Spinal cord (tissue), 10 donors: ENCODE measurements at places on chromosomes 1 and 21. TPM values are rescaled to one million over a fixed set of nuclear protein-coding genes. Genes with fewer than 3 reads are reported as not detected.

- no peaks in the 10 kb centered on the region for H3K27me3 ChIP-seq
- H3K4me3 ChIP-seq: no peak overlapping the region
- no peaks in the 10 kb centered on the region for H3K36me3 ChIP-seq
- no peaks in the 10 kb centered on the region for H3K4me1 ChIP-seq
These were observed 17.8 kb downstream of the BACE2 start for GRCh38 chr21:41185802-41186201.

GRCh38 chr21:33041981-33042380 lies 16.2 kb downstream of the OLIG2 start:
- H3K27ac ChIP-seq: no peak overlapping the region
- peaks cover 4% of the 10 kb centered on the region for H3K4me1 ChIP-seq
- peaks cover 18% of the 10 kb centered on the region for H3K27me3 ChIP-seq
- DNase-seq: no peak

DNA sequence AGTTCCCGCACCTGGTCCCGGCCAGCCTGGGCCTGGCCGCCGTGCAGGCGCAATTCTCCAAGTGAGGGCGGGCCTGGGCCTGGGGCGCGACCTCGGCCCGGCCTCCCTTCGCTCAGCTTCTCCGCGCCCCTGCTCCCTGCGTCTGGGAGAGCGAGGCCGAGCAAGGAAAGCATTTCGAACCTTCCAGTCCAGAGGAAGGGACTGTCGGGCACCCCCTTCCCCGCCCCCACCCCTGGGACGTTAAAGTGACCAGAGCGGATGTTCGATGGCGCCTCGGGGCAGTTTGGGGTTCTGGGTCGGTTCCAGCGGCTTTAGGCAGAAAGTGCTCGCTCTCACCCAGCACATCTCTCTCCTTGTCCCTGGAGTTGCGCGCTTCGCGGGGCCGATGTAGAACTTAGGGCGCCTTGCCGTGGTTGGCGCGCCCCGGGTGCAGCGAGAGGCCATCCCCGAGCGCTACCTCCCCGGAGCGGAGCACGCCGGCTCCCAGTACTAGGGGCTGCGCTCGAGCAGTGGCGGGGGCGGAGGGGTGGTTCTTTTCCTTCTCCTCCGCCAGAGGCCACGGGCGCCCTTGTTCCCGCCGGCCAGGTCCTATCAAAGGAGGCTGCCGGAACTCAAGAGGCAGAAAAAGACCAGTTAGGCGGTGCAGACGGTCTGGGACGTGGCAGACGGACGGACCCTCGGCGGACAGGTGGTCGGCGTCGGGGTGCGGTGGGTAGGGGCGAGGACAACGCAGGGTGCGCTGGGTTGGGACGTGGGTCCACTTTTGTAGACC lies 1.2 kb downstream of the OLIG1 start:
- peak overlapping the region; percentile 55 for H3K4me3 ChIP-seq
- peaks cover 34% of the 10 kb centered on the region for H3K4me1 ChIP-seq
- peak; percentile 58 for DNase-seq

DNA sequence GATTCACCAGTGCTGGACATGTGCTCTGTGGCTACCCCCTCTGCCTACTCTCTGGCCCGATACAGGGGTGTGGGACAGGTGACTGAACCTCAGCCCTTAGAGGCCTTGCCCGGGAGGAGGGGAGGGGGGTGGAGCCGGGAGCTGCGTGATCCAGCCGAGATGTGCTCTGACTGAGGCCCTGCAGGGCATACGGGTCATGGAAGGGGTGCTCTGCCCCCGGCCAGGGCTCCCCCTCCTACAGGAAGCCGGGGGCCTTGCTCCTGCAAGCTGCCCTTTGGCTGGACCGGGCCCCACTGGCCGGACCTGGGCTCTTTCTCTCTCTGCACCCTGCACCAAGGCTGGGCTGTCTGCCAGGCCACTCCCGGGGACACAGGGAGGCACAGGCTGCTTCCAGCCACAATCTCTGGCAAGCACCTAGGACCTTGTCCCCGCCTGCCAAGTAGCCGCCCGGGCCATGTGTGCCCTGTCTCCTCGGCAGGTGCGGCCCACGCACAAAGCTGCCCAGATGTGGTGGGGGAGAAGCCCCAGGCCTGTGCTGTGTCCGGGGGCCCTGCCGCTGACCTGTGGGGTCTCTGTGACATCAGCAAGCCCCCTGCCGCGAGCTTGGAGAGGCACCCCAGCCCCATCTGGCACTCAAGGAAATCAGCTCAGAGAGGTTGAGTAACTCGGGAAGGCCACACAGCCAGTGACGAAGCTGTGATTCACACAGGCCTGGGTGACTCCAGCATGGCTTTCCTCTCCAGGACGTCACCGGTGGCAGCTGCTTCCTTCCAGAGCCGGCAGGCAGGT lies 1.5 kb downstream of the SCNN1D start:
- no peaks in the 10 kb centered on the region for H3K27me3 ChIP-seq
- H3K36me3 ChIP-seq: peaks cover 25% of the 10 kb centered on the region
- no peak overlapping the region for H3K4me3 ChIP-seq
- no peak for DNase-seq
- H3K27ac ChIP-seq: no peak overlapping the region

DNA sequence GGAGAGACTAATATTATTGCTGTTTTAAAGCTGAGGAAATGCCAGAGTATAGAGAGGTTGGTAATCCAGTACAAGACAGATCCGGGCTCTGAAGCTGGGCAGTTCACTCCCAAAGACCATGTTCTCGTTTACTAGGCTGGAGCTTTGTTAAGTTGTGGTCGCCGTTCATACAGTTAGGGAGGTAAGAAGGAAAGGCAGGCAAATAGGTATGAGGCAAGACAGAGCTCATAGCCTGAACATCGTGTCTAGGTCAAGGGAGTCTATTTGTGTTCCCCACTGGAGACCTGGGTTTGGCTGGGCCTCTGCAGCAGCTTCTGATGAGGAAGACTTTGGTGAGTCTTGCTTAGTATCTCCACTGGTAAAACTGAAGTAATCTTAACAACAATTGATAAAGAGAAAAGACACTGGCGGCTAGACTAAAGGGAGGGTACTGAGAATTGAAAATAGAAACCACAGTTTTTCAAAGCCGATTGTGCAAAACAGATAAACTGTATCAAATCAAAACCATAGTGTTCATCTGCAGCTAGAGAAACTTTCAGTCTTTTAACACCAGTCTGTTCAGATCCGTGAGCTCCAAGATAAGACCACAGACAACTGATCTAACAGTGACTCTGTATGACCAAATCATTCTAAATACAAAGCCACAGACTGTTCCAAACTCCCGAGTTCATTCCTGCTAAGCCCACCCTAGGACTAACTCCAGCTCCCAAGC lies 217.0 kb upstream of the FAM78B start:
- H3K27me3 ChIP-seq: no peaks in the 10 kb centered on the region
- no peak overlapping the region for H3K27ac ChIP-seq
- DNase-seq: no peak
- no peak overlapping the region for H3K4me3 ChIP-seq
- no peaks in the 10 kb centered on the region for H3K4me1 ChIP-seq

- DNase-seq: no peak
- H3K27ac ChIP-seq: peak within 1 kb of the TSS; percentile 40
- peaks cover 5% of the 10 kb centered on the region for H3K36me3 ChIP-seq
- H3K4me1 ChIP-seq: peaks cover 39% of the 10 kb centered on the region
- no peaks in the 10 kb centered on the region for H3K27me3 ChIP-seq
These were observed at the start of gene PTPN7 for GRCh38 chr1:202160377-202160940. PTPN7 (minus strand) TSS chr1:202160602; CDS start chr1:202159402, 1,200 bp downstream.

GRCh38 chr1:212221801-212222200 lies 63.4 kb upstream of the PPP2R5A start:
- no peak overlapping the region for H3K27ac ChIP-seq
- peaks cover 4% of the 10 kb centered on the region for H3K4me1 ChIP-seq
- DNase-seq: no peak
- no peak overlapping the region for H3K4me3 ChIP-seq
- H3K36me3 ChIP-seq: no peaks in the 10 kb centered on the region
- no peaks in the 10 kb centered on the region for H3K27me3 ChIP-seq

DNA sequence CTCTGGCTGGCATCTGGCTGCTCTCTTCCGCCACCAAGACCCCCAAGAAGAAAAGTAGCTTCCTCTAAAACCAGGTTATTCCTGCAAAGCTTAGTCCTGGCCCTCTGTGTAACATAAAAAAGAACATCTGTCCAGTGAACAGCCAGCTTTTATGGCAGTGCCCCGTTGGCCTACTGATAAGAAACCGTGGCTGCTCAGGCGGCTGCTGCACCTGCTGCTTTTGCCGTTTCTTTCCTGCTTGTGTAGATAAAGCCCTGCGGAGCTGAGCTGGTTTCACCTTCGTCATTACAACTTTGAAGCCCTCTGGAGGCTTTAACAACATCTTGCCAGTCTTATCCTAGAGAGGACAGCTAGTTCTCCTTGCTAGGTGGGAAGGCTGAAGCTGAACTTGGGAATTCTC lies 20.5 kb downstream of the ELAPOR1 start:
- H3K36me3 ChIP-seq: no peaks in the 10 kb centered on the region
- H3K4me3 ChIP-seq: no peak overlapping the region
- no peak overlapping the region for H3K27ac ChIP-seq
- peaks cover 9% of the 10 kb centered on the region for H3K4me1 ChIP-seq

Gene SPRR2G
- polyA plus RNA-seq: not detected

Gene LCE3D
- polyA plus RNA-seq: not detected

Gene LDLRAD1
- not detected for polyA plus RNA-seq
